Panc1 (cell line): ENCODE measurements at places on chromosomes 13 and 19.
A peak's percentile ranks its signal among the peaks of the same experiment; 100 is the strongest.

- no peak for DNase-seq
Measured at GRCh38 chr19:19055701-19056100, 8.1 kb upstream of the SLC25A42 start.

- DNase-seq: no peak
Measured at GRCh38 chr13:107329991-107330390, 762.1 kb upstream of the ARGLU1 start.

DNA sequence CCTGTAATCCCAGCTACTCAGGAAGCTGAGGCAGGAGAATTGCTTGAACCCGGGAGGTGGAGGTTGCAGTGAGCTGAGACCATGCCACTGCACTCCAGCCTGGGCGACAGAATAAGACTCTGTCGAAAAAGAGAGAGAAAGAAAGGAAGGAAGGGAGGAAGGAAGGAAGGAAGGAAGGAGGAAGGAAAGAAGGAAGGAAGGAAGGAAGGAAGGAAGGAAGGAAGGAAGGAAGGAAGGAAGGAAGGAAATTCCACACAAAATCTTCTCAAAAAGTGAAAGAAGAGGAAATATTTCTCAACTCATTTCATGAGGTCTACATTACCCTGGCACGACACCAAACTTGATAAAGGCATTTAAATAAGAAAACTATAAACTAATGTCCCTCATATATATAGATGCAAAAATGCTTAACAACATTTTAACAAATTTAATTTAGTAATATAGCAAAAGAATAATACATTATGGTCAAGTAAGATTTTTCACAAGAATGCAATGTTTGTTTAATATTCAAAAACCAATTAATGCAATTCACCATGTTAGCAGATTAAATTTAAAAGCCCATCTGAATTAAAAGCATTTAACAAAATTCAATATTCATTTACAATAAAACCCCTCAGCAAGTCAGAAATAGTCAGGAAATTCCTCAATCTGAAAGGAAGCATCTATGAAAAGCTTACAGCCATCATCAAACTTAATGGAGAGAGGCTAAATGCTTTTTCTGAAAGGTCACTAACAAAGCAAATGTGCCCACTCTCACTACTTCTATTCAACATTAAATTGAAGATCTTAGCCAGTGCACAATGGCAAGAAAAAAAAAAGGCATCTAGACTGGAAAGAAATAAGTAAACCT, 12.0 kb upstream of the CPB2 start:
- no peak for DNase-seq

DNA sequence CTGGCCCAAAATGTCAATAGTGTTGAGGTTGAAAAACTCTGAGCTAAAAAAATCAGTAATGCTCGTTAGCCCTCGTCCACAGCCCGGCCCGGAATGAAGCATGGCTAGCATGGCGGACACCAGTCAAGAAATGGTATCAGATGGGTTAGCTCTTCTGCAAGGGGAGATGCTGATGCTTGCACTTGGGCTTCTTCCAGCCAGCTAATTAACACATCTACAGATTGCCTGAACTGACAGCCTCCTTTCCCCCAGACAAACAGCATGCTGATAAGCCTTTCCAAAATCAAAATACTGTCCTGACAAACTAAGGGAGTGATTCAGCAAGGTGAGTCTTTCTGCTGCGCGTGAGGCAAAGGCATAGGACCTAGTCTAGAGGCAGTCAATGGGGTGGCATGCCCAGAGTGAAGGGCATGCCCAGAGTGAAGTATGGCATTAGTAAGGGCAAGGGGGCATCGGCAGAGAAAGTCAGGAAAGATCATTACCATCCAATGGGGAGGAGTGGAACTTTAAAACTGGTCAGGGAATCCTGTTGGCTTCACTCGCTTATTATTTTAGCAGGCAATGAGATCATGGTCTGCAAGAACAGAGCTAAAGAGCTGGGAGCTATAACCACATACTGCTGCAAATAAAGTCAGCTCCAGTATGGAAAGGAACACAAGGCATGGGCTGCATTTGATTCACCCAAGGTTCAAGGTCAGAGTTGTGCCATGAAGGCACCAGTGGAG, 30.2 kb upstream of the UBE2L5 start:
- DNase-seq: no peak

GRCh38 chr13:71863254-71863865, 3.6 kb downstream of the DACH1 start:
- no peak for DNase-seq

DNA sequence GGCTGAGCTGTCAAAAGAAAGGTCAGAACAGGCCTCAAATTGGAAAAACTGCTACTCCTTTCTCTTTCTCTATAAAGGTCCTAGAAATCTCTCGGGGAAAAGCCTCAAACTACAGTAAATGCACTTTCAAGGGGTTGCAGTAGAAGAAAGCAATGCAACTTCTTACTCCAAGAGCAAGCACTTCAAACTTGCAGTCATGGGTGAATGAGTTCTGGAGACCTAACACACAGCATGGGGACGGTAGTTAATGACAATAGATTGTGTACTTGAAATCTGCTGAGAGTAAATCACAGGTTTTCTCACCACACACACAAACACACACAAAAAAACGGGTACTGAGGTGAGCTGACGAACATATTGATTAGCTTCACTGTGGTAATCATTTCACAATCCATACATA, 11.8 kb downstream of the TUBGCP3 start:
- no peak for DNase-seq

GRCh38 chr13:30463787-30464495, 1.8 kb downstream of the HMGB1 start:
- DNase-seq: no peak

- DNase-seq: no peak
Measured at GRCh38 chr19:4288091-4288777, 9.2 kb downstream of the SHD start.

DNA sequence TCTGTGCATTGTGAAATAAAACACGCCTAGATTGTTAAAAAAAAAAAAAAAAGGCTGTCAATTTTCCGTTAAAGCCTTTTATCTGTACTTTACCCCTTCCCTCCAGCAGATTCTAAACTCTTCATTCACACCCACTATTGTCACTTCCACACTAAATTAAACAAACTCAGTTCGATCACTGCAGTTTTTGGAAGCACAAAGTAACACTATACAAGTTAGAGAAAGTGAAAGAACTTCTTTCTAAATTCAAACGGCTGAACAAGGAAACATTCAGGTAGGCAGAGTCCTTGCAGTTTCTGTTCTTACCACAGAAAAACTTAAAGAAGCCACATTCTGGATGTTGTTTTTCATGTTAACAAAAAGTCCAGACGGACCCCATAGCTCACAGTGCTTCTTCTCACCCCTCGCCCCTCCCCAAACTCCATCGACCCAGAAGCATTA, 27.5 kb upstream of the UBE2L5 start:
- DNase-seq: no peak

DNA sequence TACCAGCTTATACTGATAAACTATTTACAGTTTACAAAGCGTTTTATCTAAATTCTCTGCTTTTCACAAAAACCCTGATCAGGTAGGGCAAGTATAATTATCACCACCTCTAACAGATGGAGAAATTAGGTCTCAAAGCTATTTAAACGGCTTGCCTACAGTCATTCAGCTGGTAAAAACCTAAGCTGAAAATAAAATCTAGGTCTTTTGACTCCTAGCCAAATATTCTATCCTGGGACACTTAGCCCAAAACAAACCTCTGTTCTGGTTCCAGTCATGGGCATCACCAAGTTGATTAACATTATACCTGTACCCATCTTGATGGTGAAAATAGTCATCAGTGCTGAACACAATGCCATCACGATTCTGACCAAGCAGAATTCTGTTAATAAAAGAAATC, 11.4 kb downstream of the N4BP2L2 start:
- no peak for DNase-seq

DNA sequence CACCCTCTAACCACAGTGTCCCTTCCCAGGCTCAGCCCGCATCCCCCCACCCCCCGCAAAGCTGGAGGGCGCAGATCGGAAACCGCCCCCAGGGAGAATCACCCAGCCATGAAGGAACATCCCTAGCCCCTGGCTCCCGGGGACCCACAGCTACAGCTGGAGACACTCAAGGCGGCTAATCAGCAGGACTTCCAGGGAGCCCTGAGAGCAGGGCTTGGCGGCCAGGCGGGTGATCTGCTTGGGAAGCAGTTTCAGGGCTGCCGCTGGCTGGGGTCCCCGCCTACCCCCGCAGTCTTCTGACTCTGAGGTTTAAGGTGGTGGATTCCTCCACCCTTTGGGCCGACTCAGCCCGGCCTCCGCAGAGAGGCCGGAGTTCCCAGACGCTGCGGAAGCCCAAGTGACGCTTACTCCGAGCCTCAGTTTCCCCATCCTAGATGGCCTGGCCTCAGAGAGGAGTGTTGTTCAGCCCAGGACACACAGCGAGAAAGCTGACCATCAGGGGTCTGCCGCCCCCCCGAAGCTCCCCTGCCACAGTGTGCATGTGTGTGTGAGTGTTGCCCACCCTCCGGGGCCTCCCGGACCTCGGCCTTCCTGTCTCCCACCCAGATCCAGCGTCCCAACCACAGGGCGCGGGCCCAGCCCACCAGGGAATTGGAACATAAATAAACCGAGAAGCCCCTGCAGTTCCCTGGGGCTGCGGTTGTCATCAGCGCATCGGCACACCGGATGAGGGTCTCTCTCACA, 9.8 kb downstream of the FUT6 start:
- no peak for DNase-seq

GRCh38 chr19:14795078-14795721, 16.8 kb upstream of the ADGRE2 start:
- no peak for DNase-seq

GRCh38 chr13:53089951-53090350, 61.3 kb downstream of the OLFM4 start:
- DNase-seq: no peak

GRCh38 chr19:50266896-50267295, 62.3 kb downstream of the KCNC3 start:
- no peak for DNase-seq

DNA sequence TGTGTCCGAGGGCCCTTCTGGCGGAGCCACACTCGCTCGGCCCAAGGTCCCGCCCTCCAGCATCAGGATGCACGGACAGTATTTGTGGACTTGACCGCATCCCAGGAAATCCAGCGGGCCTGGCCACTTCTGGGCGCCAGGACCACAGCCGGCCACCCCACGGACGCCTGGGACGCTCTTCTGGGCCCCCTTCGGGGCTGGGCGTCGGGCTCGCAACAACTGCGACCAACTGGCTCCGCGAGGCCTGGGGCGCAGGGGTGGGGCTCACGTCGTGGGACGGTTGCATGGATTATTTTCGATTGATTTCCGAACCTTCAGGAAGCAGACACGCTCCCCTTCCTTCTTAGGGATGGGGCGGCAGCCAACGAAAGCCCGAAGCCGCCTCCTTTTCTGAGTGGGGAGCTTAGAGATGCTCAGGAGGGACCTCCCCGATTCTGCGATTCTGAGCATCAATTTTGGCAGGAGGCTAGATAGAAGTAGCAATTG, 521 bp upstream of the NUP58 start:
- no peak for DNase-seq

DNA sequence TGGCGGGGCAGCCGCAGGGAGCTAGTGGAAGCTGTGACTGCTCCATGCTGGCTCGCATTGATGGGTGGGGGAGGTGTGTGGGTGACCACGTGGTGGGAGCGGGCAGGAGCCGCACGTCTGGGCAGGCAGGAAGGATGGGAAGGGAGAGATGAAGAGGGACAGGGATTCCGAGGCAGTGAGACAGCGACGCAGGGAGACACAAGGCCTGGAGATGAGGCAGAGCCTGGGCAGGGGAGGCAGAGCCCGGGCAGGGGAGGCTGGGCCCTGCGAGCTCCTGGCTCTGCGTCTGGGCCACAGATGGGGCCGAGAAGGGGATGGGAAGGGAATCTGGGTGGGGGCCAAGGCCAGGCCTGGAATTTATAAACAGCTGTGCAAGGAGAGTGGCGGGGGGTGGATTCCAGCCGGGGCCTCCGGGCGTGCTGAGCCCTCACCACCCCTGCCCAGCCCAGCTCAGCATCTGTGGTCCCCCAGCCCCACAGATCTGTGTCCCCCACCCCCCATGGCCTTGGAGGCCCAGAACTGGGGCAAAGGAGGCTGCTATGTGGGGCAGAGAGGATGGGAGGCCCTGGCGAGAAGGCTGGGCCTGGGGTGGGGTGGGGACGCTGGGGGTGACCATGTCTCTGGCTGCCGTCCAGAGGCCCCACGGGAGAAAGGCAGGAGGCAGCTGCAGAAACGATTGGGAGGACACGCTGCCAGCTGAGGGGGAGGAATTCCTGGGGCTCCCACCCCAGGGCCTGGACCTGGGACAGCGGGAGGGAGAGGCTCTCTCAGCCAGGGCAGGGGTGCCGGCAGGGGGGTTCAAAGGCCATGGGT, 6.0 kb downstream of the EHD2 start:
- no peak for DNase-seq

GRCh38 chr19:55605207-55605636, 225 bp upstream of the ZNF865 start:
- DNase-seq: peak; percentile 97

- DNase-seq: no peak
Measured at GRCh38 chr19:57348136-57348535, 2.9 kb upstream of the ZNF304 start.

GRCh38 chr13:29577136-29578051, 18.1 kb downstream of the SLC7A1 start:
- no peak for DNase-seq

GRCh38 chr13:51733374-51734298, 70.3 kb downstream of the DHRS12 start:
- DNase-seq: no peak

GRCh38 chr13:51913421-51914136, 51.8 kb downstream of the CCDC70 start:
- no peak for DNase-seq

DNA sequence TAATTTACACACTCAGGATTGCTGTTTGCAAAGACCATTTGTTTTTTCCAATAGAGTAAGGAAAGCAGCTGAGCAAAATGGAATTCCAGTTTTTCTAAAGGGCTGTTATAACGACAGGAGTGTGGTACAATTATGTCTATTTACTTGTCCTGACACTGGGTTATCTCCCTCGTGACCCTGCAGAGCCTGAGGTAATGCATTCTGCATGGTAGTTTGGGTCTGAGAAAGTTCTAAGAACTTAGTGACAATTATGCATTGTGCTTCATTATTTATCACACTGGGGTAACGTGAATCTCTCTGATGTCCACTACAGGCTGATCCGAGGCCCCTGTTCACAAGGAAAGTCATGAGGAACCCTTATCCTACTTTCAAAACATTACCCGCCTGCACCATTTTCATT, 50.7 kb upstream of the EDNRB start:
- DNase-seq: no peak

- DNase-seq: no peak
Measured at GRCh38 chr13:31896427-31896826, 135.1 kb upstream of the FRY start.

- DNase-seq: no peak
Measured at GRCh38 chr13:109655206-109655600, 131.2 kb downstream of the IRS2 start.
